ENCODE measurements at places on chromosomes 3 and 15.

GRCh38 chr3:46089237-46090011 lies 62.1 kb upstream of the XCR1 start:
- DNase-seq, result no peak

GRCh38 chr3:46905213-46905560 lies 27.7 kb downstream of the PTH1R start:
- DNase-seq, result no peak

GRCh38 chr15:45064386-45064785 lies 41.4 kb downstream of the SORD start:
- DNase-seq, result no peak

DNA sequence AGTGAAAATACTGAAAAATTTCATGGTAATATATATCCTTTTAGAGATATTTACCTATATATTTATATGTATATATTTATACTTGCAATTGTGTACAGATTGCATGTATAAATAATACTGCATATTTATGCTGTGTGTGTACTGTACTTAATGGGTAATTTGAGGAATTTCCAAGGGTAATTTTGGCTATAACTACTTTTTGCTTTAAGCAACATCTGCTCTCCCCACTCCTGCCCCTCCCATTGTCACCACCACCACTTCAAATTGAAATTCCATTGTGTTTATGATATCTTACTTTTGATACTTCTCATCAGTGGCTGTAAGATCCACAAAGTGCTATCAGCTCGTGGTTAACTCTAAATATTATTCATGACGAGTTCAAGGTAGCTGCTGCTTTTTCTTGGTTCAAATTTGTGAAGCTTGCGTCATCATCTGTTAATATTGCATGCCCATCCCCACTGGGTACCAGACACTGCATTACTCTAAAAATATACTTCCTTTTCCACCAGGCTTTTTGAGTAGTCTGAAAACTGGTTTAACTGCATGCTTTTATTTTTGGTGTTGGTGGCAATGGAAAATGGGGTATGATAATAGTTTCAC lies 91.7 kb upstream of the MITF start:
- DNase-seq, result no peak

DNA sequence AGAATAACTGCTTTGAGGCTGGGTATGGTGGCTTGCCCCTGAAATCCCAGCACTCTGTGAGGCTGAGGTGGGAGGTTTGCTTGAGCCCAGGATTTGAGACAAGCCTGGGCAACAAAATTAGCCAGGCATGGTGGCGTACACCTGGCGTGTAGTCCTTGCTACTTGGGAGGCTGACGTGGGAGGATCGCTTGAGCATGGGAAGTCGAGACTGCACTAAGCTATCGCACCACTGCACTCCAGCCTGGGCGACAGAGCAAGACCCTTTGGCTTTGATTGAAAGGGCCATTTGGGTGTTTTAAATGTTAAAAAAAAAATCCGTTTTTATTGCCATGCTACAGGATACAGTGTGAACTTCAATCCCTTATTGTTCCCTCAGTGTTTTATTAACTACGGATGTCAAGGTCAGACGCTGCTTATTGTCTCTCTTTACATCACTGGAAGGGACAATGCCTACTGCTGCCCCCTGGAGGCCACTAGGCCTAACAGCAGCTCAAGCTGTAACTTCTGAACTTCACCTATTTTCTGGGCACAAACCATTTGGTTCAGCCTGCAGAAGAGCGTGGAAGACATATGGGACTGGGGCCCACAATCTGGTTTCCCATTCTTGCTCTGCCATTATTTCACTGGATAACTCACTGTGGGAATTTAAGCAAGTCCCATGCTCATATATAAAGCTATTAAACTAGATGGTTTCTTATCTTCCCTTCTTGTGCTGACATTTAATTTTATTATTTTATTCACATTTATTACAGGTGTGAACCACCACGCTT lies 15.3 kb upstream of the IREB2 start:
- peak; percentile 26 for DNase-seq

DNA sequence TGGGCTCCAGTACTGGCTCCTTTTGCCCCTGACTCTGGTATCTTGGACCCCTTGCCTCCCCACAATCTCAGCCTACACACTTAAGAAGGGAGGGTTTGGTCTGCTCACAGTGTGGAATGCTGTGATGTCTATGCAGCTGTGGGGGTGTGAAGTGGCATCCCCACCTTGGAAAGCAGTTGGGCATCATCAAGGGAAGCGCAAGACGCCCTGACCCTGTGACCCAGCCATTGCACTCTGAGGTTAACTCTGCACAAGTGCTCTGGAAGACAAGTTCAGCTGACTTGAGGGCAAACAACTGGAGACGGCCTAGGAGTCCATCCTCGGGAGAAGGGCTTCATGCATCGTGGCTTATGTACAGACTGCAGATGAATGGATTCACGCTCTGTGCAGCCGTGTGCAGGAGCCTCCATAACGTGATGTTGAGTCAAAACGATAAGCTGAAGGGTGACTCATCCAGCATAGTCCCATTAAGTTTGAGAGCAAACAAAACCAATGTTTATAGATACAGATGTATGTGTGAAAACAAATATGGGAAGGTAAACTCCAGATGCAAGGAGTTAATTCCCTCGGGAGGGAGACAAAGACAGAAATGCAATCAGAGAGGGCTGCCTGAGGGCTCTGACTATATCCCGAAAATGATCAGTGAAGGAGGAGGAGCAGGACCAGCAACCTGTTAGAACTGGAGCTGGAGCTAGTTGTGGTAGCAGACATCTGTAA lies 86.8 kb downstream of the LSM3 start:
- no peak for DNase-seq

DNA sequence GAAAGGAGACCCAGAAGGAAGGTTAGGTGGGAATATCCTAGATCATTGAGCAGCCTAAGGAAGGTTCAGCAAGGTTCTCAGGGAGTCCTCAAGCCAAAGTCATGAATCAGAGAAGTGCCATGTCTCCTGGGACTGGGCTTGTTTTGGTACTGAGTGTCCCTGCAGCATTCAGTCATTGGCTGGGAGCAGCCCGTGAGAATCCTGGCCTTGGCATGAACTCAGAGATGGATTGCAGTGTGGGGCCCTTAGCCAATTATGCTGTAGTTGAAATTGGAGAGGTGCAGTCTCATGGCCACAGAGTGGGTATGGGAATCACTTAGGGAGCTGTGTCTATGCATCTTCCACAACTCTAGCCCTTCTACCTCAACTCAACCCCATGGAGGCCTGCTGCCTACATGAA lies 17.0 kb upstream of the PPM1L start:
- no peak for DNase-seq

GRCh38 chr3:133874344-133874743 lies 21.3 kb downstream of the RAB6B start:
- no peak for DNase-seq

DNA sequence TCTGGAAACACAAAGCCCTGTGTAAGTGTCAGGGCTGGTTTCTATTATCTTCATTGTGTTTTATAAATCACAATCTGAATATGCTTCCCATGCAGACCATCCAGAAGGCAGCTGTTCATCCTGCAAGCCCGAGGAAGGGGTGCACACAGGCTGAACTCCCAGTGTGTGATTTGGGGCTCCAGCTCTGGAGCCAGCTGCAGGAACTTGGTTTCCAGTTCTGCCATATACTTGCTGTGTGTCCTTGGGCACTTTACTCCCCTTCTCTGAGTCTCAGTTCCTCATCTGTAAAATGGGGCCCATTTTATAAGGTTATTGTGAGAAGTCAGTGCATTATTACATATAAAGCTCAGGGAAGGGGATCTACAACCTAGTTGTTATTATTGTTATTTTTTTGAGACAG lies 22.6 kb downstream of the CYP8B1 start:
- no peak for DNase-seq

DNA sequence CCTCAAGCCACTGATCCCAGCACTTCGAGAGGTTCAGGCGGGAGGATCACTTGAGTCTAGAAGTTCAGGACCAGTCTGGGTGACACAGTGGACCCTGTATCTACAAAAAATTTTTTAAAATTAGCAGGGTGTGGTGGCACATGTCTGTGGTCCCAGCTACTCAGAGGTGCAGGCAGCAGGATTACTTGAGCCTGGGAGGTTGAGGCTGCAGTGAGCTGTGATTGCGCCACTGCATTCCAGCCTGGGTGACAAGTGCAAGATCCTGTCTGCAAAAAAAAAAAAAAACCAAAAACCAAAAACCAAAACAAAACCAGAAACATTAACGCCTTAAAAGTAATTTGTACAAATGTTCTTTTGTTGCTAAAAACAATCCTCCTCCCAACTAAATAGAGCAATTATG lies 27.9 kb upstream of the SLC12A8 start:
- DNase-seq, result no peak

DNA sequence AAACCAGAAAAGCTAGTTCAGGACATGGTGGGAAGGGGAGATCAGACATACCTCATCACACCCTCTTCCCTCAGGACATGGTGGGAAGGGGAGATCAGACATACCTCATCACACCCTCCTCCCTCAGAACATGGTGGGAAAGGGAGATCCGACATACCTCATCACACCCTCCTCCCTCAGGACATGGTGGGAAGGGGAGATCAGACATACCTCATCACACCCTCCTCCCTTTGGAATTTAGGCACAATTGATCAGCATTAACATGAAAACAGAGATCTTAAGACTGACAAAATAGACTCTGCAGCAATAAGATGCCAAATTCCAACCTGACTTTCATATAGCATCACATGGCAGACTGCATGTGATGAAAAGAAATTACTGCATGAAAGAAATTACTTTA lies 412.7 kb upstream of the ZNF717 start:
- no peak for DNase-seq

- DNase-seq, result no peak
These were observed 14.5 kb upstream of the ISLR start for GRCh38 chr15:74158855-74159650.

GRCh38 chr15:80934761-80935221 lies 54.8 kb downstream of the MESD start:
- DNase-seq, result no peak

DNA sequence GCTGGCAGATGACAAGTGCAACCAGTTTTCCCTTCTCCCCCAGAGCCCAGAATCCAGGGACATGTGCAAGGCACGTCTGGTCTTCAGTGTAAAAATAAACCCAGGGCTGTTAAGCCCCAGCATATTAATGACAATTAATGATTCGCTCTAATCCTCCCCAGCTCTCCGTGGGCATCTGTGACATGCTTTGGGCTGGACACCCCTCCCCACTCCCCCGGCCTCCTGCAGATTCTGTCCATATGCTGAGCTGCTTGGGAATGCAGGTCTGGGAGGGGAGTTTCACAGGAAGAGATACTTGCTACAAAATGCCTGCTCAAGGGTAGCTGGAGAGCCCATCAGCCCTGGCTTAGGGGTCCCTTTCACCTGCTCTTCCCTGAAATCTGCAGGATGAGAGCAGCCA lies 43.0 kb upstream of the NTRK3 start:
- no peak for DNase-seq

- DNase-seq, result no peak
These were observed 37.7 kb downstream of the SLMAP start for GRCh38 chr3:57793737-57794187.

GRCh38 chr3:148178503-148178902 lies 519.2 kb upstream of the AGTR1 start:
- no peak for DNase-seq

DNA sequence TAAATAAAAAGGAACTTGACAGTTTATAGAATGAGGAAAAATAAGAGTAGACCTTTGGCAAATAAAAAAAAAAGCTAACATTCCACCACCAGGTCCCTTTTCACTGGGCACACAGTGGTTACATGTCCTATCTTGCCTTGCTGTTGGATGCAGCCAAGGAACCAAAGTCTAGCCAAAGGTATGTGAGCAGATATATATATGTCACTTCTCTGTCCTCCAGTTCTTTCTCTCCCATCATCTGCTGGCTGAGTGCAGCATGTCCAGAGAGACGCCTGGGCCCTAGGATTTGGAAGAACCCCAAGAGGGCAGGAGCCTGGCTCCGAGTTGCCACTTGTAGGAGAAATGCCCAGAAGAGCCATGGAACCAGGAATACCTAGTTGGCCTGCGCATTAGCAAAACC lies 104.7 kb downstream of the SERPINI1 start:
- DNase-seq, result no peak

- no peak for DNase-seq
These were observed 491.1 kb upstream of the NR2F2 start for GRCh38 chr15:95839367-95839782.

DNA sequence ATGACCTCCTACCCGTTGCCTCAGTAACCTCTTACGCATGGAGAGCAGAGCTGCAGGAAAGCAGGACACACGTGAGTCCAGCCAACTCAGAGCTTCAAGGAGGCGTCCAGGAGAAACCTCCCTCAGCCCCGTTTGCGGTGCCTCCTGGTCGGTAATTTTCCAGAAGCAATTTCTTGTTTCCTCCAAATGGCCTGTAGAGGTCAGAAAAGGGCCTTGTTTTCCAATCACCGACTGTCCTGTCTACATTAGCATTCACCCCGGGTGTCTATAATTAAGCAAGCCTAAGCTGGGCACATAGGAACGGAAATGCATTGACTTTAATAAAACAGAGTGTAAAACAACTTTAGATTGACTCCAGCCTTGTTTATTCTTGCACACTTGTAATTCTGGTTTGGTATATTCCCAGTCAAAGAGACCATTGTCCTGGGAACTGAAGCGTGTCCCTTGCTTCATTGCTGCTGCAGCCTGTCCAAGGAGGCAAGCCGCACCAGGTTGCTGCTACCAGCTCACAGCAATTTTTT lies 836.2 kb downstream of the AGBL1 start:
- DNase-seq, result no peak

DNA sequence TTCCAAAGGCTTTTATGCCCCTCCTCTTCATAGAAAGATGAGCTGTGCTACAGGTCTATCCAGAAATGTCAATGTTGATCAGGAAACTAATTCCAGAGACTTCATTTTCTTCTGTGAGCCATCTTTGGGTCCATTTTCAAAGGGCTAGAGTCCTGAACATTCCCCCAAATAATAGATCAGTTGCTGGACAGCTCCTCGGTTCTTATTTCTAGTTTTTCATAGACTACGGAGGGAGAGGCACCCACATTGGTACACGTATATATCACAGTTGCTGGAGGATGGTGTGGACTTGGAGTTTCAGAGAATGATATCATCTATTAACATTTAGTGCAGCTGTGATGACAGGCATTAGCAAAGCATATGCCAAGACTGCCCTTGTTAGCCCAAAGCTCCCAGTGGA lies 59.1 kb downstream of the AGBL1 start:
- no peak for DNase-seq

GRCh38 chr15:68154923-68155559 lies 50.1 kb downstream of the CALML4 start:
- no peak for DNase-seq

DNA sequence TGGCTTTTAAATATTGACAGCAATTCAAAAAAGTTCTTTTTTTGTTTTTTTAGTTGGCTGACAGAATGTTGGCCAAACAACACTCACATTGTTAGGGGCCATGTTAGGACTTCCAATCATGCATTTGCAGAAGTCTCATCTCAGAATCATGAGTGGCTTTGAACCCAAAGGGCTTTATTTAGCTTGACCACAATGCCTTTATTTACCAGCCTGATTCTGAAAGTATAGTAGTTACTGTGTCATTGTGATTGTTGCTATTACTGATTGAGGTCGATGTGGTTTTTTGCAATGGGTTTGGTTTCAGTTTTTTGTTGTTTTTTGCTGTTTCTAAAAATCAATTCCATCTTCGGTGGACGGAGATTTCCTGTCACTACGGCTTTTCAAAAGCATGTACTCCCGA lies 7.2 kb downstream of the GLDN start:
- DNase-seq, result no peak

- DNase-seq, result no peak
These were observed 66.3 kb upstream of the SLCO3A1 start for GRCh38 chr15:91787198-91787597.

- no peak for DNase-seq
These were observed 108.3 kb upstream of the UBE2E1 start for GRCh38 chr3:23697416-23697815.

GRCh38 chr3:46082021-46082420 lies 54.7 kb upstream of the XCR1 start:
- DNase-seq, result no peak

- no peak for DNase-seq
These were observed 9.0 kb downstream of the UBXN7 start for GRCh38 chr3:196423044-196423781.

All from stimulated activated CD4-positive, alpha-beta T cell treated with anti-CD3 and anti-CD28 coated beads, Interleukin-15, amount 100 ng/mL, for 1 hour (primary cell).